T-helper 22 cell (primary cell): ENCODE measurements at places on chromosomes 1 and 21.

DNA sequence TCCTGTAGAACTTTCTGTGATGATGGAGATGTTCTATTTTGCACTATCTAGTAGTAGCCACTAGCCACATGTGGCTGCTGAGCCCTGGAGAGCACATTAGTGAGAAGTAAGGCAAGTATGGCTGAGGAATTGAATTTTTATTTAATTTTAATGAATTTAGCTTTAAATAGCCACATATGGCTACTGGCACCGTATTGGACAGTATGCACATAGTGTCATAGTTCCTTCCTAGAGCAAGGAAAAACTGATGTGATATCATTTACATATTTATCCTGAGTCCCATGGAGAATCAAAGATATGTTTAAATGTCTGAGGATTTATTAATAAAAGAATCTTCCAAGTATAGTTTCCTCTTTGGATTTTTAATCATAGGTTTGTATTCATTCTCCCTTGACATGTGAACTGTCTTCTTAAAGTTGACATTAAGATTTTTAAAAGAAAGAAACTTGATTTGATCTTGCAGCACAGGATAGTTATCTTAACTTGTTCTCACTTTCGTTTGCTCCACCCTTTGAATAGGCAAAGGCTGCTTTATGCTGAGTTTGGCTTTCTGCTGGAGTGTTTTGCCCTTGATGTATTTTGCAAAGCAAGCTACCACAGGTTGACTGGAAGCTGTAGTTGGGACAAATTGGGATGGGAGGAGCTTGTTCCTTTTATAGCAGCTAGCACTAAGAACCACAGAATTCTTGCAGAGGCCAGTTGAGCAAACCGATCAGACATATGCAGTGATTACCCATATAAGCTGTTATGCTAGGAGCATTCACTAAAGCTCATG is 129.7 kb downstream of the VPS13D start:
- DNase-seq: no peak

DNA sequence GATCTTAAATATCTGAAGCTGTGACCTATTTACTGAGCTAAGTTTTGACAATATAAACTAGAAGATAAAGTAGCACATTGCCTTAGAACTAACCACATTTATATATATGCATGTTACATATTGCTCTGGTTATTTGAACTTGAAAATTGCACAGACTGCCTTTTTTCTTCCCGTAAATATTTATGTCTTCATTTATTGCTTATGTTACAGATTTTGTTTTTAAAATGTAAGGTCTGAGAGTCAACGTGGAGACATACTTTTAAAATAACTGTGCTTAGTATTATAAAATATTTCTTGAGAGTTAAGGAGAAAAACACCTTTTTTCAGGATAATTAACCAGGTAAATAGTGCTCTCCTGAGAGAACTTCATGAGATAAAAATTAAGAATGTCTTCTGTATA is 3.1 kb downstream of the RPS6KC1 start:
- no peak for DNase-seq

- DNase-seq: no peak
Measured at GRCh38 chr21:35034203-35034926, 14.7 kb downstream of the RUNX1 start.

DNA sequence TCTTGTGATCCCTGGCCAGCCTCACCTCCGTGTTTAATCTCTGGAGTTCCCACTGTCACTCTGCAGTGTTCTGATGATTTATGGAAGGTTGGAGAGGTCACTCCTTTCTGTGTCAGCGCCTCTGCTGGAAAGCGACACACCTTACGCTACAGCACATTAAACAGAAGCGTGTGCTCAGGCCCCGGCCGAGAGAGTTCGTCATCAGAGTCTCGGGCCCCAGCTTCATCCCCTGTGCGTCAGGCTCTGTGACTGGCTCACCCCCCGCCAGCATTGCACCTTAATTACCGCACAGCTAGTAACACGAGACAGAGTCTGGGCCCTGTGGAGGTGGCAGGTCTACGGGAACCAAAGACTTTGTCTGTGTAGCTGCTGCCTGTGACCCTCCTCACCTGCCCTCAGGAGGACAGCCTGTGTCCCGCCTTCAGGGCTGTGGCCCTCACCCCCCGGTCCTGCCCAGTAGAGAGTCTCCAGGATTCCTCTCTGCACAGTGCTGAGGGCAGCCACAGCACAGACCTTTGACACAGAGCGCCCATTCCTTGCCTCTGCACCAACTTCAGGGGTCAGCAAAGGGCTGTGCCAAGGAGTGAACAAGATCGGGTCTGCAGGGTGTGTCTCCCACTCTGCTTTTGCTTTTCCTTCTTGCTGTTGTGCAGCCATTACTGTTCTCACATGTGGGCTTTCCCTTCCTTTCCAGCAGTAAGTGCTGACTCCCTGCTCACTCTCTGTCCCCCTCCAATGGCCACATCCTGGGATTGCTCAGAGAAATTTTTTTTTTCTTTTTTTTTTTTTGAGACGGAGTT is 157.6 kb downstream of the PGBD5 start:
- no peak for DNase-seq

- no peak for DNase-seq
Measured at GRCh38 chr1:116916002-116916401, 6.3 kb downstream of the PTGFRN start.

DNA sequence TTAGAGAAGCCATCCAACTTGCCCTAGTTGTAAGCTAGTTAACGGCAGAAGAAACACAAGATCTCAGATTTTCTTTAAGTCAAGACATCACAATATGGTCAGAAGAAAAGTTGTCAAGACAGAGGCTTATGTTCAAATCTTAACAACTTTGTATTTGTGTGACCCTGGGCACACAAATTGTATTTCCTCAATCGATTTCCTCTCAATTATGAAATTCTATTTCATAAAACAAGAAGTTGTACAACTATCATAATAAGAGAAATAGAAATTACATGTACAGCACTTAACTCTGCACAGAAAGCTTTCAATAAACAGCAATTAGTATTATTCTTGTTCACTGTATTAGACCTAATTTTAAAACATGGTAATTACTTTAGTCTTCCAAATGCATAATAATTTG is 62.9 kb upstream of the SDC3 start:
- DNase-seq: no peak

DNA sequence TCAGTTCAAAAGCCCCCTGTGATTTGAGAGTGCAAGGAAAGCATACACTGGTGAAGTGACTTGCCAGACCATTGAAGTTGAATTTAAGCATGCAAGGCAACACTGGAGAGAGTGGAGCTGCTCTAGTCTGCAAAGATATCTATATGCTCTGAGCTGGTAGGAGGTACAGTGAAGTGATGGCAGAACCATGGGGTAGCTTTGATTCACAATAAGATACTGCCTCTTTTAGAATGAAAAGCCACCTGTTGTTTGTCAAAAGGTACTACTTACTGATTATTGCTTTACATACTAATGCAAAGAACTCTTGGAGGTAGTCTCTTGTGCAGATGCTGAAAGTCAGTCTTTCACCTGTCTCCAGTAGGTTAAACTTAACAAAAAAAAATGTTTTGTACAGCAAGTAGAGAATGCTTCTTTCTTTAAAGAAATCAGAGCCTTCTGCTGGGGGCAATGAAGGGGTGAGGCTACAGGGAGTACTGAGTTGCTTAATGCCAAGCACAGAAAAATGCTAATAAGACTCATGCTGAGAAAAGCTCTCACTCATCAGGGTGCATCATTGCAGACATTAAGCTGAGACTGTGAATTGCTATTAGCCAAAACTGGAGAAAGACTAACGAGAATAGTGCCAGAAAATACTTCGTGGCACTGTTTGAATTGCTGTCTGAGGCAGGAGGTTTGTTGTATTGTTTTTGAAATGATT is 1150.5 kb upstream of the TMPRSS15 start:
- no peak for DNase-seq

DNA sequence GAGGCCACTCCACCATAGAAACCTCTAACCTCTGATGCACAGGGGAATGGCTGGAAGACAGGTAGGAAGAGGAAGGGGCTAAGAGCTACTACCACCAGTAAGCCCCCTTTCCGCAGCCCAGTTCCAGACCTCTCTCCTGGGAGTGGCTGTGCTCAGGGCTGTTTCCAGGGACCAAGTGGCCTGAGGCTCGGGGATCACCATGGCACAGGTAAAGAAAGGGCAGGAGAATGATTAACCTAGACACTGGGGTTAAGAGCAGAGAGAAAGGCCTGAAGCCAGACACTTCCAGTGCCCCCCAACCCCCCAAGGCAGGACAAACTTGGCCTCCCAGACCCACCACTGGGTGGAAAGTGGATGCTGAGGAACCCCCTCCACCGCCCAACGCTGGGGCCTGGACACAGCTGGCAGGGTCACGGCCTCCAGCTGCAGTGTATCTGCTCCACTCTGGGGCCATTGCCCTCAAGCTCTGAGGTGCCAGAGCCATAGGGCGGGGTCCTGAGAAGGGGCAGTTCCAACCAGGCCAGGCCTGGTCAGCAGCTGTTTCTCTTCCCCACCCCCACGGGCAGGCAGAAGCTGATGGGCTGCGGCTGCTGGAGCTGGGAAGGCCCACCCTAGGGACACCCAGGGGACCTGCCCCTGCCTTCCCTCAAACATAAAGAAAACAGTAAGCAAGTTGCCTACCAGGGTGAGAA is 2.6 kb downstream of the TAGLN2 start:
- DNase-seq: no peak

DNA sequence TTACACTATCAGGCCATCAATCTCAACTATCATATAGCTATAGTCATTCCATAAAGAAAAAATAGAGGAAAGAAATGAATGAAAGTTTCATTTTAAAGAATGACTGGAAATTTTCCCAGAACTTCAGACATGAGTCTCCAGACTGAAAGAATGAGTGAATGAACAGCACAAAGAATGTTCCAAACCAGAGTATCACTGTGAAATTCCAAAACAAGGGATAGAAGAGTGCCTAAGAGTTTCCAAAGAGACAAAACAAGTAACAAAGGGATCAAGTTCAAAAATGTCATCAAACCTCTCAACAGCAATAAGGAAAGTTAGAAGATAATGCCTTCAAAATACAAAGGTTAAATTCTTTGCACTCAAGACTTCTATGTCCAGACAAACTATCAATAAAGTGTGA is 114.9 kb downstream of the DENND1B start:
- no peak for DNase-seq

DNA sequence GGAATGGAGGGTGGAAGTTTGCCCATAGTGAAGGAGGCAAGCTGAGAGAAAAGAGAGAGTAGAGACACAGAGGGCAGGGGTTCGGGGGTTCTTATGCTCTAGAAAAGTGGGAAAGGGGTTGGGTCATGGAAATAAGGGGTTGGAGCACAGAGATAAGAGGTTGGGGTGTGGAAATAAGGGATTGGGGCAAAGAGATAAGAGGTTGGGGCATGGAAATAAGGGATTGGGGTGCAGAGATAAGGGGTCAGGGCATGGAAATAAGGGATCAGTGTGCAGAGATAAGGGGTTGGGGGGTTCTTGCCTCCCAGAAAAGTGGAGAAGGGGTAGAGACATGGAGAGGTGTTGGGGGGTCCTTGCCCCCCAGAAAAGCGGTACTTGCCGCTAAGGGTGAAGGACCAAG is 56.2 kb downstream of the SFPQ start:
- DNase-seq: no peak

- no peak for DNase-seq
Measured at GRCh38 chr1:95730986-95731385, 497.0 kb downstream of the RWDD3 start.
